GM23248 (cell line): ENCODE measurements at places on chromosomes 2 and 18. TPM values are rescaled to one million over a fixed set of nuclear protein-coding genes. Genes with fewer than 3 reads are reported as not detected.

The KLHL30 gene
- 0.05 TPM in 1 of 2 replicates, not detected in the other for polyA plus RNA-seq

The KATNAL2 gene
- 4.1 and 4.6 TPM in 2 replicates for polyA plus RNA-seq

The MFSD6 gene
- 3.2 and 4.2 TPM in 2 replicates for polyA plus RNA-seq

The C2orf15 gene
- not detected in 2 replicates for polyA plus RNA-seq

The MEIS1 gene
- polyA plus RNA-seq, result 44.3 and 44.4 TPM in 2 replicates

The PLEKHH2 gene
- polyA plus RNA-seq, result 0.90 and 1.1 TPM in 2 replicates
